Mesendoderm (in vitro differentiated cells): ENCODE measurements at places on chromosomes 2 and 18.

- no peak for DNase-seq
Measured at GRCh38 chr2:2575870-2576386, 244.9 kb upstream of the MYT1L start.

- DNase-seq: peak; percentile 87
Measured at GRCh38 chr2:206918263-206918662, 21.1 kb upstream of the CPO start.

- DNase-seq: no peak
Measured at GRCh38 chr18:79429381-79429780, 33.7 kb downstream of the NFATC1 start.

DNA sequence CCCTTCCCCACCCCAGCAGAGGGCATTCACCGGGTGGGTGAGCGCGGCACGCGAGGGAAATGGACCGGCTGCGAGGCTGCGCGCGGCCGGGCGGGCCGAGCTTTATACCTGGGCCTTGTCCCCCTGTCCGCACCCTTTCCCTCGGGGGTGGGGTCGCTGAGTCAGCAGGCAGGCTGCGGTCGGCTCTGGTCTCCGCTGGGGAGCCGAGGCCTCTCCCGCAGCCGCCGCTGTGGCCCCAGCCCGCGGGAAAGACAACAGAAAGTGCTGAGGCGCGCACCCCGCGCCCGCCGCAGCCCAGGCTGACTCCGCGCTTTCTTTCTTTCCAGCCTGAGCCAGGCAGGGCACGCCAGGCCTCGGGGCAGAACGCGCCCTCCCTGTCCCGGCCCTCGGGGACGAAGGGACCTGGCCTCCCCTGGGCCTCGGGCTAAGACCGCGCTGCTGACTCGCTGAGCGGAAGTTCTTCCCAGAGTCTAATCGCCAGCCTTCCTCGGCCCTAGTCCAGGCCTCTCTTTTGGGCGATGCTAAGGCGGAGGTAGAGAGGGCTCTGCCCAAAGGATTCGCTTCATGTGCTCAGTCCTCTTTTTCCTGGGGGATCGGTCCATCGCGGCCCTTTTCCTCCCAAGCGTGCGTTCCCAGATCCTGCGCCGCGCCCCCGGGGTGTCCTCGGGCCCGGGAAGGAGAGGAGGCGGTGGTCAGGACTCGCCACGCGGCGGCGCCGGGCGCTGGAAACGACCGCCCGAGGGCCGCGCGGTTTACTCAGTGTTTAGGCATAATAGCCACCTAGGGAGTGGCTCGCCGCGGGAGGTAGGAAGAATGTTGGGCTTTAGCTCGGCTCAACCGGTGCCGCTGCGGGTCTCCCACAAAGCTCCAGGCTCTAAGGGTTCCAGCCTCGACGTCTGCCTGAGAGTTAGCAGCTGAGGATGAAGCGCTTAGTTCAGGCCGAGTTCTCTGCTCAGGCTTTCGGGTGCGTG, at the start of gene CRYBA2:
TSS of gene CRYBA2 (minus strand) at position 78 of the 971 bp plus-strand sequence. CDS start 246 bp downstream, outside the sequence.
- peak; percentile 40 for DNase-seq

DNA sequence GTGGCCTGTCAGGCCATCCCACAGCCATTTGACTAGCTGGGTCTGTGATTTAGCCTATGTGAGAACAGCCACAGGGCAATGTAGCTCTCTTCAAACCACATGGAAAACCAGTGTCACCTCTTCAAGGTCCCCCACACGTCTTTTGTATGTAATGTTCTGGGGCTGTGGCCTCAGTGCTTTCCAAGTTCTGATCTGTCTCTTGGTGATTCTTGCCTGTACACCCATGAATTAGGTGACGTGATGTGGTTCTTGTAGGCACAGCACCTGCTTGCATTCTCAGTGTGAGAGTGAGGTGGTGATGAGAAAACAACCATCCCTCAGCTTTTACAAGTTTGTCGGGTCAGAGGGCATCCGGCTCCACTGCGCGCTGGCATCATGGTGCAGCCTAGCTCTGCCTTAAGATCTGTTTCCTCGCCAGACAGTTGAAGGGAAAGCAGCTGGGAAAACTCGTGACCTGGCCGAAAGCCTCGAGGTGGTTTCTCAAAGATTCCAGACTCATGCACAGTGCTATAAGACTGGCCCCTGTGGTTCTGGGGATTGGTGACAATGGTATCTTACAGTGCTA, 125.8 kb downstream of the TANC1 start:
- no peak for DNase-seq

- no peak for DNase-seq
Measured at GRCh38 chr2:219159771-219160185, 837 bp downstream of the NHEJ1 start.

- DNase-seq: no peak
Measured at GRCh38 chr18:49994410-49994809, 181.1 kb upstream of the ACAA2 start.

GRCh38 chr2:175007510-175007909, 2.3 kb upstream of the CHN1 start:
- DNase-seq: no peak

- DNase-seq: no peak
Measured at GRCh38 chr2:23465936-23466335, 81.0 kb downstream of the KLHL29 start.
